ENCODE measurements at places on chromosomes 1 and 21. TPM values are rescaled to one million over a fixed set of nuclear protein-coding genes. Genes with fewer than 3 reads are reported as not detected.

The PLA2G4A gene
- total RNA-seq = not detected

- H3K4me3 ChIP-seq = no peak overlapping the region
- H3K36me3 ChIP-seq = no peaks in the 10 kb centered on the region
- DNase-seq = no peak
- no peaks in the 10 kb centered on the region for H3K4me1 ChIP-seq
Observed at GRCh38 chr1:157241185-157241538, 103.0 kb upstream of the ETV3 start.

DNA sequence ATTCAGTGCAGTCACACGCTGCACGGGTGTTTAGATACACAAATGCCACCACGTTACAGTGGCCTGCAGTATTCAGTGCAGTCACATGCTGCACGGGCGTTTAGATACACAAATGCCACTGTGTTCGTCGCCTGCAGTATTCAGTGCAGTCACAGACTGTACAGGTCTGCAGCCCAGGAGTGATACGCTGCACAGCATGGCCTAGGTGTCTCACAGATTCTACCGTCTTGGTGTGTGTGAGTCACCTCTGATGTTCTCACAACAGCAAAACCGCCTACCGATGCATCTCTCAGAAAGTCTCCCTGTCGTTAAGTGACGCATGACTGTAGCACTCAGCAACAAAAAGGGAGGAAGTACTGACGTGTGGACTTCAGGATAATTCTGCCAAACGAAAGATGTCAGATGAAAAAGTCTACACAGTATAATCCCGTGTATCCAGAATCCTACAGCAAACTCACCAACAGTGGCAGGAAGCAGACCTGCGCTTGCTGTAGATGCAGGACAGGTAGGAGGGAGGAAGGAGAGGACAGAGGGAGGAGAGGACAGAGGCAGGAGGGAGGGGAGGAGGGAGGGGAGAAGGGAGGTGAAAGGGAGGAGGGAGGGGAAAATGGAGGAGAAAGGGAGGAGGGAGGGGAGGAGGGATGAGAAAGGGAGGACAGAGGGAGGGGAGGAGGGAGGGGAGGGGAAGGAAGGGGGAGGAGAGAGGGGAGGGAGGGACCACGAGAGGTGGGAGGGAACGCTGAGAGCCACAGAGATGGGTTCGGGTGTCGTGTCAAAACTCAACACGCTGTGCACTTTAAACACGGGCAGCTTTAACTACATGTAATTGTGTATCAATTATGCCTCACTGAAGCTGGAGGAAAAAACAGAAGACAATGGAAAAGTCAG lies 36.3 kb upstream of the PCBP3 start:
- peak; percentile 40 for DNase-seq
- H3K27me3 ChIP-seq = no peaks in the 10 kb centered on the region
- peaks cover 27% of the 10 kb centered on the region for H3K4me1 ChIP-seq
- H3K36me3 ChIP-seq = peaks cover 2% of the 10 kb centered on the region
- H3K4me3 ChIP-seq = no peak overlapping the region
- peak overlapping the region; percentile 50 for H3K27ac ChIP-seq

GRCh38 chr1:231241750-231242149 lies 738 bp downstream of the GNPAT start:
- no peaks in the 10 kb centered on the region for H3K27me3 ChIP-seq
- peak overlapping the region; percentile 93 for H3K4me3 ChIP-seq
- H3K4me1 ChIP-seq = peaks cover 30% of the 10 kb centered on the region
- peak overlapping the region; percentile 67 for H3K27ac ChIP-seq

DNA sequence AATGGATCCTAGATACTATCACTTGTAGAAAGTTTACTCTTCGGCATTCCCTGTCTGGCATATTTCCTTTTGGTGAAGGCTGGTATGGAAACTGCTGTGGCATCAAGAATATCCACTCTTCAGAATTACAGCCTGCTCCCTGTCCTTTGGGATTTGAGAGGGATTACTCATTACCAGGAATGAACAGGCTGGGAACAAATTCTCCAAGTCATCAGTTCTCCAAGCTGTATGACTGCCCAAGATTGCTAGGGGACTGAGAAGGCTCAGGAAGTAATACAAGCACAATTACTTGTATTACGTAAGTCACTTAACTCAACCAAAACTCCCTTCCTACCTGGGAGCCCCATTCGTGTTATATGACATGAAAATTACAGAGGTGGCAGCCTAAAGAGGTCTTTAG lies 49.6 kb downstream of the CD58 start:
- no peak overlapping the region for H3K27ac ChIP-seq
- no peaks in the 10 kb centered on the region for H3K27me3 ChIP-seq
- no peak for DNase-seq
- H3K4me3 ChIP-seq = no peak overlapping the region
- peaks cover 11% of the 10 kb centered on the region for H3K4me1 ChIP-seq

- no peak overlapping the region for H3K27ac ChIP-seq
- H3K4me3 ChIP-seq = peak overlapping the region; percentile 26
- H3K27me3 ChIP-seq = peaks cover 2% of the 10 kb centered on the region
- H3K4me1 ChIP-seq = peaks cover 34% of the 10 kb centered on the region
- no peaks in the 10 kb centered on the region for H3K36me3 ChIP-seq
Observed at GRCh38 chr1:3597599-3597964, 13.7 kb downstream of the MEGF6 start.

DNA sequence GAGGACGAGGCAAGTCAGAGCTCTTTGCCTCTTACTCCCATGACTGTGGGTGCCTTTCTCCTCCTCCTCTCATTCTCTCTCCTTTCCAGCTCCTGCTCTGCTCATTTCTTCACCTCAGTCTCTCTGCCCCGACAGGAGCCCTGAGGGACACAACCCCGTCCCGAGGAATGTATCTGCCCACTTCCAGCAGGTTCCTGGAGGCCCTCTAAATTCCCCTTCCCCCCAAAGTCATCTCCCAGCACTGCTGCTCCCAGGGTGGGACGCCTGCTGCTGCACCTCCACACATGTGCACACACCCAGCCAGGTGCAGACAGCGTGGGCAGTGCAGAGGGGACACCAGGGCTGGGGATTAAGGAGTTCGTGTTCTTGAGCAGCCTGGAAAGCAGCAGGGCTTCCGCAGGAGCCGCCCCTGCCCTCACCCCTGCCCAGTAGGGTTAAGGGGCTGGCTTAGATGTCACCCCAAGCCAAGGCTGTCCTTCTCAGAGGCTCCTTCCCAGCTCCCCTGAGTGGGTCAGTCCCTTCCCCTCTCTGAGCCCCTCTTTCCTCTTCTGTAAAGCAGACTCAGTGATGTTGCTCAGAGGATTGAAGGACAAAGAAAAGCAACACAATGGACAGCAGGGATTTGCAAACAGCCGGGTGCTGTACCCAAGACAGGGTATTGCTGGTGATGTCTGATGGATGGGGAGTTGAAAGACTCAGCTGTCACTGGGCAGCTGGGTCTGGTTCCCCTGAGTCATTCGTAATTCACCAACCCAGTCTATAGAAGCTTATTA lies 346.0 kb downstream of the MATN1 start:
- H3K36me3 ChIP-seq = no peaks in the 10 kb centered on the region
- H3K27me3 ChIP-seq = peaks cover 11% of the 10 kb centered on the region
- DNase-seq = no peak
- H3K27ac ChIP-seq = no peak overlapping the region

- peaks cover 25% of the 10 kb centered on the region for H3K4me1 ChIP-seq
- H3K27ac ChIP-seq = no peak overlapping the region
- H3K27me3 ChIP-seq = no peaks in the 10 kb centered on the region
Observed at GRCh38 chr21:43873673-43874072, 8.7 kb downstream of the AGPAT3 start.
